ENCODE measurements at places on chromosomes 12 and 14.

DNA sequence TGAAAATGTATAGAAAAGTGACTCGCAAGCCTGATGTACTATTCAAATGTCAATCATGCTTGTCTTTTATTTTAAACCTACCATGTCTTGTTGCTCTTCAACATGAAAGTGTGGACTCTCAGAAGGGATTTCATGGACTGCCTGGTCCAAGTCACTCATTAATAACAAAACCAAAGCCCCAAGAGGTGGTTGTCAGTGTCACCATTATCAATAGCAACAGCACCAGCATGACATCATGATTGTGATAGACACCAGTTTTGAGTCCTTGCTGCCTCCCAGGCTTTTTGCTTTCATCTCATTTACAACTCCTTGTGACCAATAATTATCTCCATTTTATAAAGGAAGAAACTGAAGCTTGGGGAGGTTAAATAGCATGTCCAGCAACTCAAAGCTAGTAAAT, 112.0 kb upstream of the TMPO start:
- DNase-seq: no peak

GRCh38 chr14:73339206-73339605, 101.9 kb downstream of the PAPLN start:
- no peak for DNase-seq

DNA sequence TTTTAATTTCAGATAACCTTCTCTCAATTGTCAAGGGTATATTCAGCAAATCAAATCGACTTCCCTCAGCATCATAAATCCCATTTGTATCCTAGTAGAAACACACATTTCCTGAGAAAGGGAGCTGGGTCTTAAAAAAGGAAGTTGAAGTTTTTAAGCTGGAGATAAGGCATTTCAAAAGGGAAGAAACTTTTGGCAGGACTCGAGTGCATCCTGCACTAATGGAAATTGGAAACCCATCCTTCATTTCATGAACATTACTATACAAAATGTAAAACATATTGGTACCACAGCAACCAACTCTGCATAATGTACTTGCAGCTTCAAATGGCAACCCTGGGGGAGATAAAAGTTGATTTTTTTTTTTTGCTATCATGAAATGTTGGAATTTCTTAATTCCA, 23.7 kb upstream of the TMCC3 start:
- DNase-seq: no peak

DNA sequence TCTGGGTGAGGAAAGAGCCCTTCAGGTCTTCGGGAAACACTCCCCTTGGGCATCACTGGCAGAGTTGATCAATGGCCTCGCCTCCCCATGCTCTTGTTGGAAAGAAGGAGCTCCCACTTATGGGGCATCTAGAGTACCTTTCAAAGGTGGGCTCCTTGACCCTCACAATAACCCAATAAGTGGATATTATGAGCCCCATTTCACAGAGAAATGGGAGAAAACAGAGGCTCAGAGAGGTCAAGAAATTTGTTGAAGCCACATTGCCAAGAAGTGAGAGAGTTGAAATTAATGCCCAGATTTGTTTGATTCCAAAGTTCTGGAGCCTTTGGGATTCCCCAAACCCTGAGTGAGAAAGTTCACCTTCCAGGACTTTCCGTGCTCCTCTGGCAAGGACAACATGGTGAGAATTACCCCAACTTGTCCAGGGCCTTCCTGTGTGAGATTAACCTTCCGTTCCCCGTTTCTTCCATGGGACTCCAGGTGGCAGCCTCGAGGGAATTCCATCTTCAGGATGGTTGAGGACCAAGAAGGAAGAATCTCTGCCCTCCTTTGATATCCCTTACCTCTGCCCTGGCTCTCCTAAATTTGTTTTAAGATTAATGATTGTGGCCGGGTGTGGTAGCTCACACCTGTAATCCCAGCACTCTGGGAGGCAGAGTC, 7.5 kb upstream of the CHD4 start:
- DNase-seq: no peak

- DNase-seq: no peak
These were observed 637.0 kb upstream of the TBX3 start for GRCh38 chr12:115320967-115321366.

DNA sequence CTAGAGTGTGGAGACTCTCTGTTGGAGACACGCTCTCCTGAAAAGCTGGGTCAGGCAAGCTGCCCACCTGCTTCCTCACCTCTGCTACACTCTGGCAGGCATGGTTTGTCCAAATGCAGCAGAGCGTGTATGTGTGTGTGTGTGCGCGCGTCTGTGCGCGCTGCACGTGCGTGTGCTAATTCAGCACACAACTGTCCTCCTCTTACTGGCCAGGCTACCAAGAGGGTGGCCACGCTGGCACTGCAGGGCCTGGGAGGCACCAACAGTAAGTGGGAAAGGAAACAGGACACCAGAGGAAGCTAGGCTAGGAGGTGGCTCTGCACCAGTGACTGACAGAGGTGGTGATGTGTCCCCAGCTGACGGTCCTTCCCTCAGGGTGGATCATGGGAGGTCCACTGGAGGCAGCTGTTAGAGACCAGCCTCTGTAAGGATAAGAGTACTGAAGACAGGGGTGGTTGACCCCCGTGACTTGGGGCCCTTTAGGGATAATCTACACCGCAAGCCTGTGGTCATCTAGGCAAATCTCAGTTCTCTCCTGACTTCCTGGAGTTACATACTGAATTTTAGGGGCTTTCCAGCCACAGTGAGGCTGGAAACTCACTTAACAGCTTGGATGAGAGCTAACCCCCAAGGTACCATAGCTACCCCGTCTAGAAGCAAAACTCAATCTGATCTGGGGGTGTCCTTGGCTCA, 15.6 kb upstream of the TFCP2 start:
- DNase-seq: no peak

GRCh38 chr12:47775100-47775911, 2.3 kb downstream of the SLC48A1 start:
- no peak for DNase-seq

- DNase-seq: no peak
These were observed 165.5 kb upstream of the DIO3 start for GRCh38 chr14:101395779-101396178.

GRCh38 chr12:93784339-93785086, 107.3 kb downstream of the CRADD start:
- DNase-seq: no peak

- DNase-seq: no peak
These were observed 148.2 kb downstream of the PLEKHA5 start for GRCh38 chr12:19277711-19278110.

- DNase-seq: peak; percentile 56
These were observed 515 bp upstream of the ABCC9 start for GRCh38 chr12:21941506-21942376.

DNA sequence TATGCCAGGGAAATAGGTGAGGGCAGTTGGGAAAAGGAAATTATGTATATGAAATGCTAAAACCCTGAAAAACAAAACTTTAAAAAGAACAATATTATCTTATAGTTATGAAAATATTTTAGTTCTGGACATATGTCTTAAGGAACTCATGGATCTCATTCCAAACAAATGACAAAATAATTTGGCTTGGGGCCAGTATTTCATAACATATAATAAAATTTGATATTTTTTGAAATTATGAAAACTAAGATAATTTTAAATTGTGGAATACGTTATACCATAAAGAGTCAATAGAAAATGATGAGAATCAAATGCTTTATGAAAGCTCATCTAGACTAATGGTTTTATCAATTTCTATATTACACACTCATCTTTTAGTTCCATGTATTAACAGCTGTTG, 173.8 kb upstream of the DCN start:
- no peak for DNase-seq

- peak; percentile 41 for DNase-seq
These were observed 67.2 kb downstream of the RIC8B start for GRCh38 chr12:106841510-106842302.

DNA sequence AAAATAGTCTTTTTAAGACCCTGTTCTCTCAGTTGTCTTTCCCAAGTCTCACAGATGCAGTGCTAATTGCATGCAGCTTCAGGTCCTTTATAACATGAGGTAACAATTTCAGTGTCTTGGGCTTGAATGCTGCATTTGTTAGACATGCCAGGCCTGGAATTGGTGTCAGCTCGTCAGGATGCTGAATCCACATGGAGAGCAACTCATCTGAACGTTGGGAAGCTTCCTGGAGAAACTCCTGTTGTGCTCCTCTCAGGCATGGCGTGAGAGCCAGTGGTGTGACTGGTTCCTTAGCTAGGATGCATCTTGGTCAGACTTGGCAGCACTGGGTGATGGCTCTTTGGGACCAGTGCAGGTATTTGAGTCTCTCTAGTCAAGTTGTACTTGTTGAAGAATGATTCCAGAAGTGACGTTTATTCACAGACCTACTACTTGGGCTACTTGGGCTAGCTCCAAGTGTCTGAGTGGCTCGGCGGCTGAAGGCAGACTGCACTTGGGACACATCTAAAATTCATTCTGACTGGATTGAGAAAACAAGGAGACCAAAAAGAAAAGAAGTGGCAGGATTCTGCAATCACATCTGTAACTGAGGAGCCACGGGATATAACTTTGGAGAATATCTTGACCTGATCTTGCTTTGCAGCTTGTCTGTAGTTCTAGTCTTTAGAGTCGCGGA, 134.8 kb upstream of the ARHGAP5 start:
- DNase-seq: no peak

- no peak for DNase-seq
These were observed 15.3 kb upstream of the SCARB1 start for GRCh38 chr12:124878795-124879516.

GRCh38 chr12:52920937-52921336, 16.1 kb upstream of the KRT8 start:
- DNase-seq: no peak

- DNase-seq: no peak
These were observed 65.2 kb downstream of the PAPOLA start for GRCh38 chr14:96567289-96567899.

DNA sequence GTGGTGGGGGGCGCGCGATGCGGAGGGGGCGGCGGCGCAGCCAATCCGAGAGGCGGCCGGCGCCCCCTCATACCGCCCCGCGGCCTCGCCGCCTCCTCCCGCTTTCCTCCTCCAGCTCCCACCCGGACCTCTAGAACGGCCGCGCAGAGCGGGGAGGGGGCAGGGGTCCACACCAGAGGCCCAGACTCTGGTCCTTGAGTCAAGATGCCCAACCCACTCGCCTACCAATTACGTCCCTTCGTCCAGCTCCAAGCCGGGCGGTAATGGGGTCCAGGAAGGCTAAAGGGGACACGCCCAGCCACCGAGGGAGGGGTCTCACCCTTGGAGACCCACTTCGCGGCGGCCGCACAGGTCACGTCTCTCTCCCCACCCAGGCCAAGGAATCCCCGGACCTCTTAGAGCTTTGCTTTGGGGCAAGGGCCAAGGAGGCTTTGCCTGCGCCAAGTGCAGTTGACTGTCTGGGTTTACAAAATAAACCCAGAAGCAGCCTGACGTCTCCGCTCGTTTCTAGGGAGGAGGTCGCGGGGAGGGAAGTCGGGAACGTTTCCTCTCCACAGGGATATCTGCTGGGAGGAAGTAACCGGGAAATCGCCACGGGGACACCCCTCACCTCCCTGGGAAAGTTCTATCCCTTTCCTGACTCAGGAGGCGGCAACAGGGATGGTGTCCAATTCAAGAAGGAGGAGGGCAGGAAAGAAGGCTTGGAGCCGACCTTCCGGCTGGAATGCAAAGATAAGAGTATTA, 394 bp upstream of the AMIGO2 start:
- DNase-seq: no peak

GRCh38 chr12:94561943-94562411, 88.4 kb downstream of the TMCC3 start:
- DNase-seq: no peak

DNA sequence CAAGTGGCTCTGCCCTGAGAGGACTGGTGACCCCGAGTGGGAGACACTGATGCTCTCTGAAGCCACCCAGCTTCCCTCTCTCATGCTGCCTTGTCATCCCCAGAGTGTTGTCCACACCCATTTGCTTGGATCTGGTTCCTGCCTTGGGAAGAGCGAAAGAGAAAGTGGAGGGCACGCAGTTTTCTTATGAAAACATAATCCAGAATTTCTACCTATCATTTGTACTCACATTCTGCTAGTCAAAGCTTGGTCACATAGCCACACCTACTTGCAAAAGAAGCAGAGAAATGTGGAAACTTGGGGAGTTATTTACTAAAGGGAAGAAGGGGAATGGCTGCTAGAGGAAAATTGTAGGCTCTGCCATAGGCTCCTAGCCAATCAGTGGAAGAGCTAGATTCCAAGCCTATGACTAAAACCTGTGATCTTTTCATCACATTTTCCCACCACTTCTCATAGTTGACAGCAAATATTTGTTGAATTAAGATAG, 326.3 kb downstream of the ZFP36L1 start:
- DNase-seq: no peak

DNA sequence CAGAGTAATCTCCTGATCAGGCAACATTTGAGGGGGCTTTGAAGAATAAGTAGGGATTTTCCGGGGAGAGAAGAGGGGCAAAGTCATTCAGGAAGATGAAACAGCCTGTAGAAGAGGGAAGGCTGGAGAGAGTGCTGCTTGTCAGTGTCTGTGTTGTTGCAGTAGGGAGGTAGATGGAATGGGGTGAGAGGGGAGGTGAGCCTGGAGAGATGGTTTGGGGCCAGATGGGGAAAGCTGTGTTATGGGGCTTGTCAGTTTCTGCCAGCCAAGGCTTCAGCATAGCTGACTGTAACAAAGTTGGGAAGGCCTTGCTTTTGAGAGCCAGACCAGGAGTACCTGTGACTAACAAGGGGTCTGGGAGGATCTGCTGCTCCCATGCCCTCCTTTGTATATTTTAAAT, 18.0 kb downstream of the BICD1 start:
- DNase-seq: no peak

Measured in right renal cortex interstitium (tissue), 3 donors.